Calu3 (cell line): ENCODE measurements at places on chromosomes 16 and 17.

DNA sequence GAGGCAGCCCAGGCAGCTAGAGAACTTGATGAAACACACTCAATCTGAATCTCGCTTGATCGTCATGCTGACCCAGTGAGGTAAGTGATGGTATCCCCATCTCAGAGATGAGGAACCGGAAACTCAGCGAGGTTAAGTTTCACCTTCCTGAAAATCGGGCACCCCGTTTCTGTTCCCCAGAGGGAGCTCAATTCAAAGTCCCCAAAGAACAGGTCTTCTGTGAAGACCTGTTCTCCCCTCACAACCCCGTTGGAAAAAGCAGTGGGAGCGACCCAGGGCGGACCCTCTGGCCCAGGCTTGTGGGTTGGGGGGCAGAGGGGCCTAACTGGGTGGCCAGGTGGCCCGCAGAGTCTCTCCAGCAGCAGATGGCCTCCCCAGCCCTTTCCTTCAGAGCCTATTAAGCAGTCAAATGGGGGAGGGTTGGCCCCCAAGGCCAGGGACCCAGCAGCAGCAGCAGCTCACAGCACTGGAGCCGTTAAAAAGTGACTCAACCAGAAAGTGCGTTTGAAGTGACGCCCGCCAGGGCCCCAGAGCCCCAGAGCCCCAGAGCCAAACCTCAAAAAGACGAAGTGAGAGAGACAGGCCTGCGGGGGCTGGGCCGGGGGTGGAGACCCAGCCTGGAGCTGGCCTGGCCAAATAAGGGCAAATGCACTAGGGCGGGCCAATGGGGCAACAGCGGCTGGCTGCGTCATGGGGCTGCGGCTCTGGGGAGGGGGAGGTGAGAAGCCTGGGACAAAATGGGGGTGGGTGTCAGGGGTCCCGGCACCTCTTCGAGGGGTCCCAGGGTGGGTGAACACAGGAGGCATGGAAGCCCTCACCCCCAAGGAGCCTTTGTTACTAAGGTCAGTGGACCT lies 9.2 kb upstream of the TSPOAP1 start:
- no peak for DNase-seq
- H3K27ac ChIP-seq, result no peak overlapping the region
- H3K27me3 ChIP-seq, result no peaks in the 10 kb centered on the region
- no peak overlapping the region for H3K4me3 ChIP-seq

DNA sequence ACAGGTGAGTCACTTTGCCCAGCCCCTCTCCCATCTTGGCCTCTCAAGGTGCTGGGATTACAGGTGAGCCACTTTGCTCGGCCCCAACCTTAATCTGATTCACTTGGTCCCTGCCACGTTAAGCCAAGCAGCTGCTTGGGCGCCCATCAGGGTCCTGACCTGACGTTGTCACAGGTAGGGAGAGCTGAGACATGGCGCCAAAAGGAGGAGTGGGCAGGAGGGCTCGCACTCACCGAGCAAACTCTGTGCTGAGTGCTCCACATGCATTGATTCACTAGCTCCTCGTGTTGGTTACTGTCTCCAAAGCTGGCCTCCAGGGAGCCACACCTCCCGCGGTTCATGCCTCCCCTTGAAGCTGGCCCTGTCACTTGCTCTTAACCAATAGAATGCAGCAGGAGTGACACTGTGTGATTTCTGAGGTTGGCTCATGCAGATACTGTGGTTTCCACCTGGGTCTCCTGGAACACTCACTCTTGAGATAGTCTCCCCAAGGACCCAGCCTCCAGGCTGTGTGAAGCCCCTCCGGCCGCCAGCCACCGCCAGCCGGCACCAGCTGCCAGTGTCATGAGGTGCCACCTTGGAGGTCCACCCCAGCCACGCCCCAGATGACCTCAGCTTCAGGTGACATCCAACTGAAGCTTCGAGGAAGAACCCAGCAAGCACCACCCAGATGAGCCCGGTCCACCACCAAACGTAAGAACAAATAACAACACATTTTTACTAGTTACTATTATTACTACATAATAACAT lies 223.0 kb downstream of the GSG1L start:
- no peak overlapping the region for H3K27ac ChIP-seq
- peaks cover 83% of the 10 kb centered on the region for H3K27me3 ChIP-seq
- no peaks in the 10 kb centered on the region for H3K4me1 ChIP-seq
- no peak overlapping the region for H3K4me3 ChIP-seq
- no peak for DNase-seq
- no peaks in the 10 kb centered on the region for H3K36me3 ChIP-seq

- DNase-seq, result no peak
- no peak overlapping the region for H3K27ac ChIP-seq
- no peaks in the 10 kb centered on the region for H3K27me3 ChIP-seq
Measured at GRCh38 chr16:21646721-21647561, 5.5 kb downstream of the IGSF6 start.

- H3K36me3 ChIP-seq, result no peaks in the 10 kb centered on the region
- no peaks in the 10 kb centered on the region for H3K27me3 ChIP-seq
- DNase-seq, result no peak
- H3K27ac ChIP-seq, result no peak overlapping the region
Measured at GRCh38 chr17:6530324-6530920, 25.9 kb downstream of the PITPNM3 start.

DNA sequence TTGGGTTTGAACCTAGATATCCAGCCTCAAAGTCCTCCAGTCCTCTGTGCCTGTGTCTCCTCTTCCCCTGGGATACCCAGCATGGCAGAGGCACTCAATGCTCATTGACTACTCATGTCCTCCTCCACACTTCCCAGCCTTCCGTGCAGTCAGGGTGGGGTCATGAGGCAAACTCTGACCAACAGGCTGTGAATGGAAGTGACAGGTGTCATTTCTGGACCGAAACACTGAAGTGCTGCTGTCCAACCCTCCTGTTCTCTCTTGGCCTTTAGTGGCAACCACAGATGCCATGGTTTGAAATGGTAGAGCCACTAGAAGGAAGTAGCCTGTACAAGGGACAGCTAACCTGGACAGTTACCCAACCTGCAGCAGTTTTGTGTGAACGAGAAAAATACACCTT lies 46.7 kb upstream of the MAP3K14 start:
- no peak for DNase-seq
- H3K4me3 ChIP-seq, result no peak overlapping the region
- no peaks in the 10 kb centered on the region for H3K27me3 ChIP-seq

GRCh38 chr17:50570032-50570431 lies 9.5 kb downstream of the CACNA1G start:
- H3K4me1 ChIP-seq, result peaks cover 3% of the 10 kb centered on the region
- no peak overlapping the region for H3K4me3 ChIP-seq
- H3K27me3 ChIP-seq, result peaks cover 87% of the 10 kb centered on the region
- peaks cover 1% of the 10 kb centered on the region for H3K36me3 ChIP-seq

GRCh38 chr16:26102369-26102768 lies 410.6 kb downstream of the HS3ST4 start:
- no peaks in the 10 kb centered on the region for H3K27me3 ChIP-seq
- no peaks in the 10 kb centered on the region for H3K4me1 ChIP-seq
- H3K27ac ChIP-seq, result no peak overlapping the region
- H3K4me3 ChIP-seq, result no peak overlapping the region

DNA sequence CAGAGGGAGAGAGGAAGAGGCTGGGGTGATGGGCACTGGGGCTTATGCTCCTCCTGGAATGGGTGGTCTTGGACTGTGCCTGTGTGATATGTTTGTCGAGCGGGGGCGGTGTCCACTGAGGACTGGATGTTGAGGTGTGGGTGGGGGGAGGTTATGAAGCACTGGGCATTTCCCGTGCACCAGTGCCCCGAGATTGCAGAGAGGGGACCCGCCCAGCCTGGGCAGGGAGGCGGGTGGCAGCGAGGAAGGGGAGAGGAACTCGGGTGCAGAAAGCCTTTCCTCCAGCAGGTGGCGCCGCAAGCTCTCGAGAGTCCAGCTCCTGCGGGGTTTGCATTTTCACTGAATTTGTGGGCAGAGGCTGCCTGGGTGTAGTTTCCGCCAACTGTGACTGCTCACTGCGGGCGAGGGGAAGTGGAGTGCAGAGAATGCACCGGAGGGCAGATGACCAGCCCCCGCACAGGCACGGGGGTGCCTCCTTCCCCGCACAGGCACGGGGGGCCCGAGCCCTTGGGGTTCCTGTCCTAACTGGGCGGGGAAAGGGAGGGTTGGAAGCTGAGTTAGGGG lies 190.6 kb downstream of the SEC14L1 start:
- peaks cover 63% of the 10 kb centered on the region for H3K4me1 ChIP-seq
- no peaks in the 10 kb centered on the region for H3K27me3 ChIP-seq
- H3K4me3 ChIP-seq, result peak overlapping the region; percentile 66
- H3K36me3 ChIP-seq, result peaks cover 47% of the 10 kb centered on the region

- no peak overlapping the region for H3K4me3 ChIP-seq
- H3K27ac ChIP-seq, result no peak overlapping the region
- no peak for DNase-seq
- H3K4me1 ChIP-seq, result no peaks in the 10 kb centered on the region
- H3K27me3 ChIP-seq, result peaks cover 7% of the 10 kb centered on the region
Measured at GRCh38 chr17:61352781-61353491, 46.7 kb upstream of the TBX2 start.

DNA sequence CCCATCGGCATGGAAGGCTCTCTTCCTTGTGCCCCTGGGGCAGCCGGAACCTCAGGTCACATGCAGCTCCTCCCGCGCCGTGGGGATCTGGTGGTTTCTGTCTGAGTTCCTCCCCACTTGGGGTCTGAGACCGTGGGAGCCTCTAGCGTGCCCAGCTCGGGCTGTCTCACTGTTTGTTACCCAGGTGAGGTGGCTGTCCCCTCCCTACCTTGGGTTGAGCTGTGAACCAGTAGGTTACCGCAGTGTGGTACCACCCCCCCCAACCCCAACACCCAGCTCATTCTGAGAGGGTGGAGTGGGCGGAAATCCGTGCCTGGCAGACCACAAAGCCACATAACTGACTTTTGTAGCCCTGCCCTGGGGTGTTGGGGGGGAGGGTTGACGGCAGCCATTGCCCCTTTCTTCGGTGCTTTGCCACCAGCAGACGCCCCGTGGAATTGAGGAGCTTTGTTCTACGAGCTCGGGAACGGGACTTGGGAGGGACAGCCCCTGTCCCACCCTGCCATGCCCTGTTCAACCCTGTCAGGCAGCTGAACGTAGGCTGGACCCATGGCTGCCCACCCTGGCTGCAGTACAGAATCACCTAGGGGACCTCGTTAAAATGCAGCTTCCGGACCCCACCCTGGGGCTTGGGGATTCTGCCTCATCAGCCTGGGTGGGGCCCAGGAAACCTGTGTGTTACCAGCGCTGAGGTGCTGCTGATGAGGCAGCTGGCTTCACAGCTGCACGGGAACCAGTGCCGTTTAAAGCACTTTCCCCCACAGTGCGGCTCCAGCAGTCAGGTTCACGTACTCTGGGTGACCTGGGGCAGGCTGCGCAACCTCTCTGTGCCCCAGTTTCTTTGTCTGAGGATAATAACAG lies 18.5 kb downstream of the RAP1GAP2 start:
- no peak overlapping the region for H3K4me3 ChIP-seq
- no peak overlapping the region for H3K27ac ChIP-seq
- DNase-seq, result no peak

DNA sequence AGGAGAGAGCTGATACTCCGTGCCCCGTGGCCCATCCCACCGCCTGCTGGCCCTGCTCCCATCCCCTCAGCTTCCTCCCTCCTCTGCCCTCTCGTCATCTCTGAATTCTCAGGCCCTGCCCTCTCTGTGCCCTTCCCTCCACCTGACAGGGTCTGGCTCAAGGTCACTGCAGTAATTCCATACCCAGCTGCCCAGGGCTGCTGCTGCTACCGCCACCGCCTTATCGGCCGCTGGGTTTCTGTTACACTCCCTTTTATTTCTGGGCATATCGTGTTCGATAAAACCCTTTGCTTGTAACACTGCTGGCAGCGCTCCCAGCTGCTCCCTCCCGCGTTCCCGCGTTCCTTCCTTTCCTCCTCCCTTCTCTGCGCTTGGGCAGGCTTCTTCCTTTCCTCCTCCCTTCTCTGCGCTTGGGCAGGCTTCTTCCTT lies 1.2 kb downstream of the EPN3 start:
- H3K27ac ChIP-seq, result peak overlapping the region; percentile 63
- H3K36me3 ChIP-seq, result peaks cover 58% of the 10 kb centered on the region
- peaks cover 11% of the 10 kb centered on the region for H3K27me3 ChIP-seq
- H3K4me1 ChIP-seq, result peaks cover 47% of the 10 kb centered on the region
- peak; percentile 64 for DNase-seq

- no peak overlapping the region for H3K27ac ChIP-seq
- H3K4me3 ChIP-seq, result no peak overlapping the region
- H3K27me3 ChIP-seq, result peaks cover 77% of the 10 kb centered on the region
- H3K4me1 ChIP-seq, result no peaks in the 10 kb centered on the region
Measured at GRCh38 chr16:21053590-21053989, 97.1 kb downstream of the DNAH3 start.

GRCh38 chr16:74657870-74658642 lies 8.6 kb downstream of the RFWD3 start:
- H3K4me3 ChIP-seq, result no peak overlapping the region
- peaks cover 90% of the 10 kb centered on the region for H3K36me3 ChIP-seq
- H3K27ac ChIP-seq, result no peak overlapping the region
- H3K4me1 ChIP-seq, result peaks cover 64% of the 10 kb centered on the region

- DNase-seq, result no peak
- H3K27ac ChIP-seq, result no peak overlapping the region
- peaks cover 11% of the 10 kb centered on the region for H3K4me1 ChIP-seq
- no peak overlapping the region for H3K4me3 ChIP-seq
- no peaks in the 10 kb centered on the region for H3K27me3 ChIP-seq
Measured at GRCh38 chr17:57852092-57852954, 2.5 kb upstream of the MRPS23 start.

DNA sequence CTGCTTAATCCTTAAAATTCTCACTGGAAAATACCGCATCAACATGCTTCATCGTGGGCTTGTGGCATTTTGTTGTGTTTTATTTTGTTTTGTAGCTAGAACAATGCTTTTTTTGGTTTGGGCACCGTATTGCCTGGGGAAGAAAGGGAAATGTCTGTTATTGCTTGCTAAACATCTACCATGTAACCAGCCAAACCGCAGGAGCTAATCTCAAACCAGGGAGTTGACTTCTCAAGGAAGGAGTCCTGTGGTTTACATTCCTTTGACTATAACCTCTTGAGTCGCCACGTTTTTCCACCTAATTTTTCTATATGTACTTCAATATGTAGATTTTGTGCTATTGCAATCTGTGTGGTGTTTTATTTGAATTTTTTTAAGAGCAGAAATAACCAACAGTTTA lies 593.5 kb upstream of the SOX9 start:
- no peak overlapping the region for H3K4me3 ChIP-seq
- H3K4me1 ChIP-seq, result peaks cover under 1% of the 10 kb centered on the region
- peak; percentile 21 for DNase-seq
- peaks cover 4% of the 10 kb centered on the region for H3K27me3 ChIP-seq
